Endothelial cell (in vitro differentiated cells): ENCODE measurements at places on chromosomes 3 and 15.

DNA sequence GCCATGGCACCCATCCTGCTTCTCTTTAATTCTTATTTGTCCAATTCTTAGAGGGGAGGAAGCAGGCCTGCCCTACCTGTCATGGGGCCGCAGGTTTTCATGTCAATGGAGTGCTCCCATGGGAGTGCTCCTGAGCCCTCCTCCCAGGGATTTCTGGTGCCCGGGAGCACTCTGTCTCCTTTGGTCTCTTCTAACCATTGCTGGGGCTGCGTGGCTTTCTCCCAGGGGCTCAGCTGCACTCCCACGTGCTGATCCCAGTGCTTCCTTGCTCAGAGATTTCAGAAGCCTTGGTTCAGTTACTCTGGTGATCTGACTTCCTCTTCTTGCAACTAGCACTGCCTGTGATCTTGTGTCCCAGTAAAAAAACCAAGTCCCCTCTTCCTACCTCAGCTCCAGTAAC is 68.0 kb upstream of the ARL8B start:
- H3K4me1 ChIP-seq: peaks cover 7% of the 10 kb centered on the region
- H3K27ac ChIP-seq: no peak overlapping the region
- peaks cover 4% of the 10 kb centered on the region for H3K27me3 ChIP-seq
- H3K4me3 ChIP-seq: no peak overlapping the region
- no peaks in the 10 kb centered on the region for H3K36me3 ChIP-seq

GRCh38 chr3:38108649-38109579 is 28.0 kb downstream of the ACAA1 start:
- peaks cover 2% of the 10 kb centered on the region for H3K27me3 ChIP-seq
- H3K36me3 ChIP-seq: no peaks in the 10 kb centered on the region
- no peak overlapping the region for H3K27ac ChIP-seq
- no peaks in the 10 kb centered on the region for H3K4me1 ChIP-seq
- H3K4me3 ChIP-seq: no peak overlapping the region

DNA sequence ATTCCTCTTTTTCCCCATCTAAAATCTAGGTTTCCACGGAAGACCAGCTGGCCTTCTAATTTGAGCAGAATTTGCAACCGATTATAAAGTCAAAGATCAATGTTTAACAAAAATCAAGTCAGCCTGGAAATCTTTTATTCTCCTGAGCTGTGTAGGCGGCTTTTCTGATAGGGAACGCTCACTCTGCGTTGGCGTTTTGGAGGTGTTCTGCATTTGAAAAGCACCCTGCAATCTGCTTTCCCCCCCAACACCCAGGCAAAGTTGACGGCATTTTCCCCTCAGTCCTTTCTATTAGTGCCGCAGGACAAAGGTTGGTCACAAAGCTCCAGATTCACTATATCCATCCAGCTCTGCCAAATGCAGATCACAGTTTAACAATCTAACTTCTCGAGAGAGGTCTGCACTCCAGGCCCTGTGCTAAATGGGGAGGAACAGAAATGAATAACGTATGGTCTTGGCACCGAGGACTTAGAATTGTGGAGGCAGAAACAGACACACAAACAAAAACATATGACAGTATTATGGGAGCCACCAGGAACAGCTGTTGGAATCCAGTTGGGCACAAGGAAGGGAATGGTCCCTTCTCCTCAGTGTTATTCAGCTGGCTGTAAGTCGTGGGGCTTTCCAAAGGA is 50.4 kb upstream of the LARS2 start:
- H3K27ac ChIP-seq: no peak overlapping the region
- H3K4me3 ChIP-seq: no peak overlapping the region
- no peaks in the 10 kb centered on the region for H3K36me3 ChIP-seq
- DNase-seq: no peak
- peaks cover 1% of the 10 kb centered on the region for H3K27me3 ChIP-seq

DNA sequence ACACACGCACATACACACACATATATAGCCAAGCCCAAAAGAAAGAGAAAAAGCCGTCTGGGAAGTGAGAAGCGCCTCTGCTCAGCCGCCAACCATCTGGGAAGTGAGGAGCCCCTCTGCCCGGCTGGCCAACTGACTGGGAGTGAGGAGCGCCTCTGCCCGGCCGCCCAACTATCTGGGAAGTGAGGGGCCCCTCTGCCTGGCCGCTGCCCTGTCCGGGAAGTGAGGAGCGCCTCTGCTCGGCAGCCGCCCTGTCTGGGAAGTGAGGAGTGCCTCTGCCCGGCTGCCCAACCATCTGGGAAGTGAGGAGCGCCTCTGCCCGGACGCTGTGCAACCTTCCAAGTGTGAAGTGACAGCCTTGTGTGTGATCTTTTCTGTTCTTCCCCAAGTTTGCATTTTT is 49.2 kb downstream of the FHIT start:
- no peak overlapping the region for H3K4me3 ChIP-seq
- H3K4me1 ChIP-seq: peaks cover 4% of the 10 kb centered on the region
- peaks cover 4% of the 10 kb centered on the region for H3K36me3 ChIP-seq
- DNase-seq: no peak
- H3K27ac ChIP-seq: no peak overlapping the region

GRCh38 chr15:75785771-75786574 is 57.3 kb upstream of the UBE2Q2 start:
- no peak overlapping the region for H3K4me3 ChIP-seq
- H3K4me1 ChIP-seq: no peaks in the 10 kb centered on the region
- peak; percentile 46 for DNase-seq

GRCh38 chr3:188198760-188199327 is 44.9 kb downstream of the LPP start:
- H3K4me1 ChIP-seq: peaks cover 22% of the 10 kb centered on the region
- H3K4me3 ChIP-seq: no peak overlapping the region
- peaks cover 4% of the 10 kb centered on the region for H3K27me3 ChIP-seq
- DNase-seq: no peak

DNA sequence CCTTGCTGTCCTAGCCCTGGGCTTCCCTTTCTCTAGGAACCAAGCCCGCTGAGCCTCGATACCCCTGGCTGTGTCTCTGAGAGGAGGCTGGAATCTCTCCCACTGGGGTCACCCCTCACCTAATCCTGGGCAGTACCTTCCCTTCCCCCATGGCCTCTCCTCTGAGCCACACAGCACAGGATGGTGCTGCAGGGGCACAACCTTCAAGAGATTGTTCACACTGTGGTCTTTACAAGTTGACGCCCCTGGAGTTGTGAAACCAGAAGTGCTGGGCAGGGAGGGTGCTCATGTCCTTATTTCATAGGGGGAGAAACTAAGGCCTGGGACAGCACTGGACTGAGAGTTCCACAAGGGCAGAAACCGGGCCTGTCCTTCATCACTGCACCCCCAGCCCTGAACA is 70.9 kb upstream of the TMEM115 start:
- H3K36me3 ChIP-seq: no peaks in the 10 kb centered on the region
- peaks cover 10% of the 10 kb centered on the region for H3K27me3 ChIP-seq
- no peak overlapping the region for H3K4me3 ChIP-seq
- no peak for DNase-seq

- H3K4me3 ChIP-seq: no peak overlapping the region
- no peaks in the 10 kb centered on the region for H3K36me3 ChIP-seq
- peaks cover 24% of the 10 kb centered on the region for H3K4me1 ChIP-seq
- peaks cover 6% of the 10 kb centered on the region for H3K27me3 ChIP-seq
- DNase-seq: no peak
Measured at GRCh38 chr15:69860921-69861320, 236.8 kb downstream of the TLE3 start.

DNA sequence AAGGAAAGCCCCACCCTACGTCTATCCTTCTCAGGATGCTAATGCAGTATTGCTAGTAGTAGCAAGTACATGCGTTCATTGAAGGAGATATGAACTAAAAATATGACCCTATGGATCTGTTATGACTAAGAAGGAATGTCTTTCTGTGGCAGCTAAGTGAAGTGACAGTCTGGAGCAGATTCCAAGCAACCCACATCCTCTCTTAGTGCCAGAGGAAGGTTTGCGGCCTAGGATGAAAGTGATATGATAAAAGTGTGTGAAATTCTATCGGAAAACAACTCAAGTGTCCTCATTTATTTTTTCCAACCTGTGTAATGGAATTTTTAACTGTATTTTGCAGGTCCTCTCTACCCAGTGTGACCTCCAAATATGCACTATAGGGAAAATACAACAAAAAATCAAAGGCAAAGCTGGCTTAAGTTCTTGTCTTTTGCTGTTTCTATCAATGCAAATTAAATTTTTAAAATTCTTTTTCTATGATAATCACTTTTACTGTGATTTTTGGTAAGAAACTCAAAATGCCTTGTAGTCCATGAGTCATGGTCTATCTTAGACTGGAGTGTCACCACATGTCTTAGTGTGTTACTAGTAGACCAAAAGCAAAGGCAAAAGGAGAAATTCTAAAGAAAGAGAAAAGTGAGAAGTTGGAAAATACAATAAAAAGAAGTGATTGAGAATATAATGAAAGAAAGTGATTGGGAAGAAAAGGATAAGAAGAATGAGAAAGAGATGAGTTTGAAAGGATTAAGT is 161.2 kb upstream of the TMCO5A start:
- H3K36me3 ChIP-seq: no peaks in the 10 kb centered on the region
- no peak for DNase-seq
- H3K27me3 ChIP-seq: no peaks in the 10 kb centered on the region

DNA sequence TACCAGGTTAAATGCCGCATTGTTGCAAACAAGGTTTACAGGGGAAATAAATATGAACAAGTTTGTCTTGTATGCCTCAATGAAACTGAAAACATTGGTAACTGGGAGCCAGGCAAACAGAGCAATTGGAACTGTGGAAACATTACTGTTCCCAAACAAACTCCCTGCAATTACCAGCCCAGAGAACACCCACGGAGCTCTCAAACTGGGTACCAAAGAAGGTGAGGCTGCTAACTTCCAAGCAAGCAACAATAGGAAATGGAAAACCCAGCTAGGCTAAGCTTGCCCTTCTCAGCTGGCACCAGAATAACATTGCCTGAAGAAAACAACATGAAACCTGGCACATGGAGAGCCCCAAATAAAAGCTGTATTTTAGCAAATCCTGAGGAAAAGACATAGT is 218.9 kb upstream of the THRB start:
- H3K4me3 ChIP-seq: no peak overlapping the region
- H3K4me1 ChIP-seq: peaks cover 8% of the 10 kb centered on the region
- DNase-seq: no peak
- H3K27ac ChIP-seq: no peak overlapping the region

GRCh38 chr15:78983146-78983918 is 38.5 kb upstream of the CTSH start:
- H3K36me3 ChIP-seq: no peaks in the 10 kb centered on the region
- H3K4me3 ChIP-seq: peak overlapping the region; percentile 9
- H3K27me3 ChIP-seq: peaks cover 15% of the 10 kb centered on the region
- no peak for DNase-seq

- no peak overlapping the region for H3K27ac ChIP-seq
- DNase-seq: no peak
- H3K4me1 ChIP-seq: no peaks in the 10 kb centered on the region
Measured at GRCh38 chr15:51702710-51703109, 21.4 kb downstream of the SCG3 start.

- H3K27ac ChIP-seq: no peak overlapping the region
- no peak for DNase-seq
- H3K27me3 ChIP-seq: peaks cover 1% of the 10 kb centered on the region
- no peak overlapping the region for H3K4me3 ChIP-seq
- H3K4me1 ChIP-seq: peaks cover 28% of the 10 kb centered on the region
Measured at GRCh38 chr3:191355406-191355805, 25.1 kb upstream of the UTS2B start.

- H3K4me1 ChIP-seq: peaks cover 6% of the 10 kb centered on the region
- peak; percentile 68 for DNase-seq
- no peak overlapping the region for H3K27ac ChIP-seq
- H3K36me3 ChIP-seq: peaks cover 23% of the 10 kb centered on the region
- H3K4me3 ChIP-seq: no peak overlapping the region
- H3K27me3 ChIP-seq: peaks cover 9% of the 10 kb centered on the region
Measured at GRCh38 chr3:50121072-50122032, 32.6 kb downstream of the RBM5 start.
